ENCODE measurements at places on chromosomes 11 and 22.

DNA sequence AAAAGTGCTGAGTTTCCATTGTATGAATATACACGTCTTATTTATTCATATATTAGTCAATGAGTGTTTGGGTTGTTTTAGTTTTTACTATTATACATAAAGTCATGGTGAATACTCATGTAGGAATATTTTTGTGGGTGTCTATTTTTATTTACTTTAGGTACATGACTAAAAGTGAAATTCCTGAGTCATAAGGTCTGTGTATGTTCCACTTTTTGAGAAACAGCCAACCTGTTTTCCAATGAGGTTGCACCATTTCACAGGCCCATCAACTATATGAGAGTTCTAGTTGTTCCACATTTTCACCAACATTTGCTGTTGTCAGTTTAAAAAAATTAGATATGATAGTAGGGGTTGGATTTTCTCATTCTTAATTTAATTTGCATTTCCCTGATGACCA, 6.6 kb upstream of the OR6X1 start:
- DNase-seq: no peak

- DNase-seq: no peak
These were observed 326.6 kb upstream of the PITPNB start for GRCh38 chr22:28245579-28246224.

DNA sequence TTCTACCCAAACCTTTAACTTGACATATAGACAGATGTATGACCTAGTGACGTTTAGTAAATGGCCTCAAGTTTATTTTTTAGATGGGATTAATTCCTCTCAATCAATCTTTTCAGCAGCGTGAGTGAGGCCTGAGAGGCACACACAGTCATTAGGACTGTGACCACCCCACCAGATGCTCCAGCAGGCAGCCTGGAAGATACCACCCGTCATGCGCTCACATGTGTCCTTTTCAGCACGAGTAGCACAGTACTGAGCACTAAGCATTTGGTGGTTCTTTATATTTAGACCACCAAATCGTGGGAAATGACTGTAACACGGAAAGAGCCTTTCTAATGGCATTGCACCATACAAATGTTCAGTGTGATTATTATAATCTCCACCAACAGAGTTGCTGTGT, 354.6 kb upstream of the DDI1 start:
- DNase-seq: no peak

DNA sequence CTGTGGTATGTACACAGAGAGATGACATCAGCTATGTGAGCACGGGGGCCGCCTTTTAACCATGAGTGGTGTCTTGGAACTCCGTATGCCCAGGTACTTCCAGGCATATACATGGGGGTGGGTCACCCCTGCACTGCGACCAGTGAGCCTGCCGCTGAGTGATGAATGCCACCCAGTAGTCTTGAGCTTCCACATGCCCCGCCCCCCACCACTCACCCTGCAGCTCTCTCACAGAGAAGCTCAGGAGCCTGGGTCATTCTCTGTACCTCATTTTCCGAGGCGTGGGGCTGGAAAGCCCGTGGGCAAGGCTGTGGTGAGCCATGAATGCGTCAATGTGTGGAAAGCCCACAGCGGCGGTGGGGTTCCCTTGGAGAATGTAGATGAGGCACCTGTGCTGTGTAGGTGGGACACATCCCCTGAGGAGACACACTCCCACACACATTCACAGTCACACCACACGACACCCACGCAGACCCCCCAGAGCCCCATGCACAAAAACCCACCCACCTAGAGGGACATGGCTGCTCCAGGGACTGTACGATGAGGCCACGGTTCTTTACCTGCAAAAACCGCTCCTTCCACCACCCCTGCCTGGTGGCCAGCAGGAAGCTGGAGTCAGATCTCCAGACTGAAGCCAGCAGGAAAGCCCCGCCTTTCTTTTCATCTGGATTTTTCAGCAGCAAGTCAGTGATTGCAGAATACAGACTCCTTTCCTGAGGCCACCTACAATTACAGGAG, 67.6 kb downstream of the PIWIL3 start:
- DNase-seq: no peak

GRCh38 chr11:31903225-31904074, 92.3 kb upstream of the PAX6 start:
- no peak for DNase-seq

DNA sequence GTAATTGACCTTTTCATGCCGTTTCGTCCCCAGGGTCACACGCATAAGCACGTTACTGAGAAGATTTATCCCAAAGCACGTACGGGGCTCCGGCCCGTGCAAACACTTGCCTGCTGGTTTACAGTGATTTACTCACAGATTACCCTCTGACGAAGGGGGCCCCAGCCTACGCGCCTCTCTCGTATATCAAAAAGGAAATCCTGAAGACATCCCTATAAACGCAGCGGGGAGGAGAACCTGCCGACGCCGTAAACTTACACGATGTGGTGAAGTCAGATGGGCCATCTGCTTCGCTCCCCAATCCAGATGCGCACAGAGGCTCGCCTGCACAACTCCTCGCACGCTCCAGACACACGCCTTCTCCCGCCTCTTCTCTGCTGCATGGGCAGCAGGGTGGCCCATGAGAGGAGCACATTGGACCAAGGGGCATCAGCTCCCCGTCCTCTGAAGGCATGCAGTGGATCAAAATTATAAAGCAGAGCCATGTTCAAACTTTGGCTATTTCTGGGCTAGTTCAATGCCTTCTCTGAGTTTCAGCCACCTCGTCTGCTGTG, 123.6 kb downstream of the MN1 start:
- DNase-seq: no peak

DNA sequence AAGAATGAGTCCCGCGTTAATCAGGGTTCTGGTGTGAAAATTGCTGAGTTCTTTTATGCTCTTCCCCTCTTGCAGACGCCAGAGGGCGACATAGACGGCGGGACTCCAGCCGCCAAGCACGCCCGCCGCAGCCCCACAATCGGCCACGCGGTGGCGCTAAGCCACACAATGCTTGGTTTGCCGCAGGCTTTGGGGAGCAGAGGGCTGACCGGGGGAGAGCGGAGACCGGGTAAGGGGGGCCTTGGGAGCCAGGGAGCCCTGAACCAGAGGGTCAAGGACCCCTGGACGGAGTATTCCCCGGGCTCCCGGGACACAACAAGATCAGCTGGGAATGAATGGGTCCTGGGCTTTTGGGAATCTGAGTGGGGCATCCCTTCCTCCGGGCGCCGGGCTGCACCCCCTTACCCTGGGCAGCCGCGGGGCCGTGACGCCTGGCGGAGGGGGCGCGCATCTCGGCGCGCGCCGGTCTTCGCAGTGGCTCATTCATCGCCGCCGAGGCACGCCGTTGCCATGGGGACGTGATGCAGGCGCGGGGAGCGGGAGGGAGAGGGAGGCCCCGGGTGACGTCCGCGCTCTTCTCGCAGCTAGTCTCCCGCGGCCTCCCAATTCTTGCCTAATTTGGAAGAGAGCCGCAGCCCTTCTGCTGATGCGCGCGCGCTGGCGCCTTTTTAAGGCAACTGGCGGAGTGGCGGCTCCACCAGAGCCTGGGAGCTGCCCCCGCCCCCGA, 12.2 kb upstream of the NPAS4 start:
- peak; percentile 90 for DNase-seq

- peak; percentile 81 for DNase-seq
These were observed 38.2 kb upstream of the WEE1 start for GRCh38 chr11:9535189-9535781.

GRCh38 chr11:124746621-124747243, 5.3 kb downstream of the VSIG2 start:
- peak; percentile 69 for DNase-seq
